ENCODE measurements at places on chromosomes 16 and 17. TPM values are rescaled to one million over a fixed set of nuclear protein-coding genes. Genes with fewer than 3 reads are reported as not detected.

The CCL11 gene
- not detected for total RNA-seq

The CFDP1 gene
- 89.1 TPM for total RNA-seq

The CNGB1 gene
- not detected for total RNA-seq

The TAF1C gene
- total RNA-seq, result 78.6 TPM

The RAC3 gene
- total RNA-seq, result 84.8 TPM

The HYDIN gene
- total RNA-seq, result 1.7 TPM

The KRTAP2-3 gene
- not detected for total RNA-seq

The SGCA gene
- total RNA-seq, result 0.24 TPM

- DNase-seq, result no peak
- no peaks in the 10 kb centered on the region for H3K36me3 ChIP-seq
- H3K4me3 ChIP-seq, result no peak overlapping the region
These were observed 119.2 kb upstream of the PMFBP1 start for GRCh38 chr16:72291121-72291520.

- H3K4me3 ChIP-seq, result peak overlapping the region; percentile 95
- no peaks in the 10 kb centered on the region for H3K27me3 ChIP-seq
- no peak for DNase-seq
- peak overlapping the region; percentile 62 for H3K27ac ChIP-seq
- H3K36me3 ChIP-seq, result peaks cover 14% of the 10 kb centered on the region
- peaks cover 9% of the 10 kb centered on the region for H3K4me1 ChIP-seq
These were observed 672 bp upstream of the ALKBH5 start for GRCh38 chr17:18182978-18183333.

DNA sequence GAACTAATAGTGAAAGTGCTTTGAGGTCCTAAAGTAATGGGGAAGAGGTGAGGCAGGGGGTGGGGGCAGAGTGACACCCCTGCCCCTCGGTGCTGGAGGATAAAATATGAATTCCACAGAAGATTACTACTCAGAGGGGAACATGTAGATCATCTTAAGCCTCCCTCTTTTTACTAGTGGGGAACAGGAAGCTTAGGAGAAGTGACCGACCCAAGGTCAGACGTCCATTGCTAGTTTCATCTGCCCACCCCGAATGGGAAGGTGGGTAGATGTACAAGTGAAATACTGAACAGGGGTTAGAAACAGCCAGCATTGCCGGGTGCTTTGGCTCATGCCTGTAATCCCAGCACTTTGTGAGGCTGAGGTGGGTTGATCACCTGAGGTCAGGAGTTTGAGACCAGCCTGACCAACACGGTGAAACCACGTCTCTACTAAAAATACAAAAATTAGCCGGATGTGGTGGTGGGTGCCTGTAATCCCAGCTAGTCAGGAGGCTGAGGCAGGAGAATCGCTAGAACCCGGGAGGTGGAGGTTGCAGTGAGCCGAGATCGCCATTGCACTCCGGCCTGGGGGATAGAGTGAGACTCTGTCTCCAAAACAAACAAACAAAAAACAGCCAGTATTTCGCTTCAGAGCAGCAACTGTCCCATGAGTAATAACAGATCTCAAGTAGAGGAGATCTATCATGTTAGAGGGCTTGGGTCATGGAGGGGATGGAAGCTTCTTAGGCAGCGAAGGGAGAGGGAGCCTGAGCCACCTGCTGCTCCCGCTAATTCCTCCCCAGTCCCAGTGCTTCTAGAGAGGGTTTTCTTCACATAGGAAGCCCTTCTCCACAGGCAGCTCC, 1.2 kb upstream of the NR1D1 start:
- H3K27me3 ChIP-seq, result peaks cover 8% of the 10 kb centered on the region
- no peak for DNase-seq
- peaks cover 19% of the 10 kb centered on the region for H3K36me3 ChIP-seq
- no peak overlapping the region for H3K27ac ChIP-seq
- H3K4me3 ChIP-seq, result no peak overlapping the region

DNA sequence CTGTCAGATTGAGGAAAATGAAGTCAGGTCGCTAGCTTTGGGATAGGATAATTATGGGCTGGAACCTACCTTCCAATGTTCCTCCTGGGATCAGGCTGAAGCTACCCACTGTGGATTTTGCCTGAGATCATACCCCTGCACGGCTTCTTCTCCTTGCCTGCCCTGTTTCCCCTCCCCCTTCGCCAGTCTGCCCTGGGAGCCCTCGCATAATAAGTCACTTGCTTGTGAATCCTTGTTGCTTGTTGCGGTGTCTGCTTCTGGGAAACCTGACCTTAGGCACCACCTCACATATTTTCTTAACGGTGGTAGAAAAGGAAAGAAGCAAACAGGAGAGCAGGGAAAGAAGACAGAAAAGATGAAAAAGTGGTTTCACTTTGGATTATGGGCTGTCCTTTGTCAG, 13.3 kb upstream of the PMP22 start:
- 0 out of 3 replicates have a peak overlapping the region, but pooled peaks have one; percentile 22 for H3K4me3 ChIP-seq
- DNase-seq, result no peak
- H3K27me3 ChIP-seq, result no peaks in the 10 kb centered on the region

GRCh38 chr16:1527836-1528811, 5.3 kb upstream of the TMEM204 start:
- H3K27ac ChIP-seq, result no peak overlapping the region
- H3K27me3 ChIP-seq, result no peaks in the 10 kb centered on the region
- H3K36me3 ChIP-seq, result peaks cover 4% of the 10 kb centered on the region
- no peak for DNase-seq
- no peaks in the 10 kb centered on the region for H3K4me1 ChIP-seq

GRCh38 chr17:62617894-62618472, 9.5 kb upstream of the MRC2 start:
- no peak for DNase-seq
- no peak overlapping the region for H3K27ac ChIP-seq
- H3K4me1 ChIP-seq, result no peaks in the 10 kb centered on the region
- H3K4me3 ChIP-seq, result no peak overlapping the region
- H3K27me3 ChIP-seq, result no peaks in the 10 kb centered on the region

DNA sequence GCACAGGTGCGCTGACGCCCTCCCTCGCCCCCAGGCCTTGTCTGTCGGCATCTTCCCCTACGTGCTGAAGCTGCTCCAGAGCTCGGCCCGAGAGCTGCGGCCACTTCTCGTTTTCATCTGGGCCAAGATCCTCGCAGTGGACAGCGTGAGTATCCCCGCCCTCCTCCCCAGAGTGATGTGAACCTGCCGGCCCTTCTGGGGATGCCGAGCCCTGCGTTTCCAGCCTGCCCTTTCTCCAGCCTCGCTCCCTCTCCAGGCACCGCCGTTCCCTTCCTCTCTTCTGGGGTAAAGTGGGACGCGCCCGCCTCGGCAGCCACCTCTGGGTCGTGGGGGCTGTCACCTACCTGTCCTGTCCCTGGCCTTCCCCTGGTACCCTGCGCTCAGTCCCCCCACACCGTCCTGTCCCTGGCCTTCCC, 133.9 kb upstream of the CHMP6 start:
- no peak for DNase-seq
- no peak overlapping the region for H3K27ac ChIP-seq
- H3K27me3 ChIP-seq, result no peaks in the 10 kb centered on the region

DNA sequence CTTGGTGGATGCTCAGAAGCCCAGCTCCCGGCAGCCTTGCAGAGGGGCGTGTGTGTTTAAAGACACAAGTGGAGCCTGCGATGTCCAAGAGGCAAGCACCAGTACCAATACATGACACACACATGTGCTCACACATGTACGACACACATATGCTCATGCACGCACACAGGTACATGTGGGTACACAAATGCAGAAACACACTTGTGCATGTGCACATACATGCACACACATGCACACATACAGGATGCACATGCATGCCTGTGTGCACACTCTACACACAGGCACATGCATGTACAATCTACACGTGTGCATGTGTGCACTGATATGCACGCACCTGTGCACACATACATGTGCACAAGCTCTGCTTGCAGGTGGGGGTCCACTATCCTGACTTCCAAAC, 10.8 kb downstream of the RBFOX3 start:
- H3K27me3 ChIP-seq, result no peaks in the 10 kb centered on the region
- H3K36me3 ChIP-seq, result no peaks in the 10 kb centered on the region
- DNase-seq, result no peak
- no peak overlapping the region for H3K4me3 ChIP-seq
- H3K4me1 ChIP-seq, result peaks cover 1% of the 10 kb centered on the region

DNA sequence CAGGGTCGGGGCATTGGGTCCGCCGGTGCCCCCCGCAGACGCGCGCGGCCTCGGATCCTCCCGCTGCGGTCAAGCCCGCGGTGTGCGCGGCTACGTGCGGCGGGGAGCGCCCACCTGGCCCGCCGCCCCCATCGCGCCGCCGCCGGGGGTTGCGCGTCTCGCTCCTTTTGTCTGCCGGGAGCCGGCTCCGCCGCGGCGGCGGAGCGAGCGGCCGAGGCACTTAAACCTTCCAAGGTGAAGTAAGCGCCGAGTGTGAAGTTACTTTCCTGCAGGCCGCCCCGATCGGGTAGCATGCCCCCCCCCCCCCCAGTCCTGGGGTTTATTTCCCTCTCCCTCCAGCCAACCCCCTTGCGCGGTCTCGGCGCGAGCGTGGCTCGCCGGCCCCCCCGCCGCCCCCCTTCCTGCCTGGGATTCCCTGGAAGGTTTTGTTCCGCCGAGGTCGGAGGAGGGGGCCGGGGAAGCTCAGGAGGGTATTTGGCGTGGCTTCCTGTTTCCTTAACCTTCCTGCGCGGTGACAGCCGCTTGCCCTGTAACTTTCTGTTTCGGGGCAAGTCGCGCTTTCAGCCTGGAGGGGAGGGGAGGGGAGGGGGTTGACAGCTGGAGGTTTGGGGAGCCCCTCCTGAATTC, 56.6 kb upstream of the GSE1 start:
- H3K4me3 ChIP-seq, result peak overlapping the region; percentile 76
- DNase-seq, result peak; percentile 67
- H3K4me1 ChIP-seq, result peaks cover 9% of the 10 kb centered on the region

- DNase-seq, result no peak
- no peaks in the 10 kb centered on the region for H3K27me3 ChIP-seq
- H3K36me3 ChIP-seq, result no peaks in the 10 kb centered on the region
- no peak overlapping the region for H3K27ac ChIP-seq
- H3K4me1 ChIP-seq, result 0 out of 2 replicates have a peak, but pooled peaks cover 5% of the 10 kb centered on the region
These were observed 79.1 kb downstream of the C17orf67 start for GRCh38 chr17:56754523-56755208.

- H3K27ac ChIP-seq, result no peak overlapping the region
- no peak overlapping the region for H3K4me3 ChIP-seq
- no peaks in the 10 kb centered on the region for H3K27me3 ChIP-seq
These were observed 37.9 kb downstream of the NUP88 start for GRCh38 chr17:5381542-5381941.

- DNase-seq, result no peak
- peaks cover 10% of the 10 kb centered on the region for H3K36me3 ChIP-seq
- no peak overlapping the region for H3K27ac ChIP-seq
- no peaks in the 10 kb centered on the region for H3K27me3 ChIP-seq
- H3K4me1 ChIP-seq, result no peaks in the 10 kb centered on the region
These were observed 71.1 kb downstream of the CPPED1 start for GRCh38 chr16:12732600-12732999.

DNA sequence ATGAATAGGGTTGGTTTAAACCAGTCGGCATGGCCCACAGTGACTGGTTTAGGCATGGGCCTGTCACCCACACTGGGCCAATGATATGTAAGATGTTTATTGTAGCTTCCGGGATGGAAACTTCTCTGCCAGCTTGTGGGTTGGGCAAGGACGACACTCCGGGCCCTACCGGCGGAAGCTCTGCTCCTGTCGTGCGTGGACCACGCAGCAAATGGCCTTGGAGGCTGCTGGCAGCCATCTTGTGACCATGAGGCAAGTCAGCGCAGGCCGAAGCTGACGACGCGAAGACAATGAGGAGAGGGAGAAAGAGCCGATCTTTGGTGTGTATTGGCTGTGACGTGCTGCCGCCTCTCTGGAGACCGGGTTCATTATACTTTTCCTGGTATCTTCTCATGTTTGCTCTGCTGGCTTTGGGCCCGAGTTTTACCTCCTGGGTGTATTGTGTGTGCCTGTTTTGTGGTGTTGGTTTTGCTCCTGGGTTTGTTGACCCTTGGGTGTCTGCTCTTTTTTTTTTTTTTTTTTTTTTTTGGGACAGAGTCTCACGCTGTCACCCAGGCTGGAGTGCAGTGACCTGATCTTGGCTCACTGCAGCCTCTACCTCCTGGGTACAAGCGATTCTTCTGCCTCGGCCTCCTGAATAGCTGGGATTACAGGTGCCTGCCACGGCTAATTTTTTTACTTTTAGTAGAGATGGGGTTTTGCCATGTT, 15.4 kb downstream of the SLC25A10 start:
- no peaks in the 10 kb centered on the region for H3K27me3 ChIP-seq
- H3K4me3 ChIP-seq, result no peak overlapping the region
- no peaks in the 10 kb centered on the region for H3K36me3 ChIP-seq
- no peak for DNase-seq

DNA sequence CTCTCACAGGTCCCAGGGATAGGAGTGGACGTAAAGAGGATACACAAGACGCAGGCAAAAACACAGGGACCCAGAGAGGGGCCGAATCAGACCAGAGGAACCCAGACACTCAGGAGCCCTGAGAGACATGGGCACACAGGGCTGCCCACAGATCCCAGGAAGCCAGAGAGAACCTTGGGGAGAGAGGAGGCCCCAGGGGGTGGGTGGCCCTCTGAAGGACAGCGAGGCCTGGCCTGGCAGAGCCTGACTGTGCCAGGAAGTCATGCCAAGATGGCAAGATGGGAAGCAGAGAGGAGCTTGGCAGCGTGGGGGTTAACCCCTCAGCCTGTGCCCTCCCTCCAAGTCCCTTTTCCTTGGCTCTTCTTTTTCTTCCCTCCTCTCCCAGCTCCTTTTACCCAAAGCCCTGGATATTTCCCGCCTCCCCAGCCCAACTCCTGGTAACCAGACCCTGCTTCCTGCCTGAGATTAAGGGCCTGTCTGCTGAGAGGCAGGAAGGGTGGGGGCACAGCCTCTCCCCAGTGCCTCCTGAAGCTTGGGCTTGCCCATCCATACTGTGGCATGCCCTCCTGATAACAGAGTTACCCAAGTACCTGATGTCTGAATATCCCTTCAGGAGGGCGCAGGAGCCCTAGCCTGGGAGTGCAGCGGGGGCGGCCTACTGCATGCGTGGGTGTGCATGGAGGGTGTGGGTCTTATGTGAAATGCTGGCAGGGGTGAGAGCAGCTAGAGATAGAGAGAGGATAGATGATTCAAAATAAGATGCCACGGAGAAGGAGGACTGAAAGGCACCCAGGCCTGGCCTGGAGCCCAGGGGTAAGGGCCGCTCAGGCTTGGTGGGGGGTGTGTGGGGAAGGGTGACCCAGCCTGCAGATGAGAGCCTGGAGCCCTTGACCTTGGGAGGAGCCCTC, 6.0 kb upstream of the TBX21 start:
- no peaks in the 10 kb centered on the region for H3K36me3 ChIP-seq
- no peak for DNase-seq
- no peak overlapping the region for H3K27ac ChIP-seq
- H3K4me3 ChIP-seq, result no peak overlapping the region

DNA sequence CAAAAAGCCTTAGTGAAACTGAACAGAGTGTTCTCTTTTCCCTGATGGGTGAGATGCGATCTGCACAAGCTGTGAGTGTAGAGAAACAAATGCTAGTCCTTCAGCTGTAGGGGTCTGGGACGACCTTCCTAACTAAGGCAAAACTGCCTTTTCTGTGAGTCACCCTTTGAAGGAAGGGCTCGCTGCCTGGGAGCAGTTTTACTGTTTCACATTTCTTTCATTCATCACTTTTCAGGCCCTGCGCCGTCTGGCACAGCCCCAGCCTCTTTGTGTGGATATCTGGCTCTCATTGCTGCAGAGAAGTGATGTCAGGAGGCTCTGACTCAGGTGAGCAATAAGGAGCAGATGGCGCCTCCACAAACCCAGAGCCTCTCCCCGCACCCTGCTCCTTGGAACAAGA, 57.4 kb downstream of the HS3ST3A1 start:
- H3K27me3 ChIP-seq, result no peaks in the 10 kb centered on the region
- H3K4me1 ChIP-seq, result no peaks in the 10 kb centered on the region
- peaks cover 18% of the 10 kb centered on the region for H3K36me3 ChIP-seq
- no peak overlapping the region for H3K4me3 ChIP-seq

- DNase-seq, result peak; percentile 89
- H3K36me3 ChIP-seq, result peaks cover 1% of the 10 kb centered on the region
- no peaks in the 10 kb centered on the region for H3K27me3 ChIP-seq
- H3K27ac ChIP-seq, result no peak within 1 kb of the TSS
- H3K4me1 ChIP-seq, result 0 out of 2 replicates have a peak, but pooled peaks cover 3% of the 10 kb centered on the region
These were observed at the start of gene TMEM106A for GRCh38 chr17:43211480-43212402. Gene TMEM106A, plus strand, starts transcription at chr17:43211875. Its CDS starts 1,167 bp downstream, at chr17:43213042.

All from H9 (cell line).